ENCODE measurements at places on chromosomes 1 and 21. TPM values are rescaled to one million over a fixed set of nuclear protein-coding genes. Genes with fewer than 3 reads are reported as not detected.

The AK5 gene
- total RNA-seq = 1.5 TPM

The ACTN2 gene
- 1.6 TPM for total RNA-seq

The MX2 gene
- total RNA-seq = 9.6 TPM

The FCRL4 gene
- not detected for total RNA-seq

The ATP1A4 gene
- total RNA-seq = 0.27 TPM

The ASCL5 gene
- total RNA-seq = not detected

The FNBP1L gene
- 26.3 TPM for total RNA-seq

The DMRTA2 gene
- 0.27 TPM for total RNA-seq

The DYNLT4 gene
- total RNA-seq = 1.1 TPM

- no peak overlapping the region for H3K27ac ChIP-seq
- H3K4me3 ChIP-seq = no peak overlapping the region
- H3K36me3 ChIP-seq = no peaks in the 10 kb centered on the region
- no peak for DNase-seq
- no peaks in the 10 kb centered on the region for H3K4me1 ChIP-seq
These were observed 6.5 kb downstream of the RPS6KA1 start for GRCh38 chr1:26536081-26536480.

DNA sequence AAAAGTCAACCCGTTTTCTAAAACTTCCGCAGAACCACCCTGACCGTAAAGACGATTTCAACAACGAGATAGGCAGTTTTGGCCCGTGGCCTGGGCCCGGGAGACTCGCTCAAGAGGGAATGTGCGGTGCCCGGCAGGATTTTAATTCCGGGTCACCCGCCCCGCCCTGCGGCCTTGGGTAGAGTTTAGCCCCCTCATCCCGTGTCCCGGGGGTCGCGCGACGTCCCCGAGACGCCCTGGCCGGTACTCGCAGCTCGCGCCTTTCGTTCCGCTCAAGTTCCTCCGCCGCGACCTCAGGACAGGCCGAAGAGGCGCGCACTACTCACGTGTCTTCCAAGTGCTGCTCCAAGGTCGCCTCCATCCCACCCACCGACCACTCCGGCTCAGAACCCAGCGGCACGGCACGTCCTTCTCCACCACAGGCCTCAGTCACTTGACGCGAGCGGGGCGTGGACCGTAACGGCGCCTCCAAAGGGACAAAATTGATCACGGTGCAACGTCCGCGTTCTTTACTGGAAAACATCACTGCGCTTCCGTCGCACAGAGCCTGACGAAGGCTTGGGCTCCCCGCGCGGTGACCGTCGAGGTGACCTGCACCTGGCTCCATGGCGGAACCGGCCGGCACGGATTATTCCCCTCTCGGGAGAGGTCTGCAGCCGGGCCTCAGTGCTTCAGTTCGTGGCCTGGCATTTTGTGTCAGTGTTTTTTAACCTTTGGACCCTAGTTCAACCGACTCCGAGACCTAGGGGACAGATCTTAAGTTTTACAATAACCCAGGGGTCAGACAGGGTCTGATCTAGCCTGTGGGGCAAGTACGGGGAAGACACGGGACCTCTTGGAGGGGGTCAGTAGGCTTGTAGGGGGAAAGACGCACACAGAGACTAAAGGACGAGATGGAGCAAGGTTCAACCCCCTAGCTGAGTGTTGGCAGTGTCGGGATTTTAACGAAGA lies at the start of gene LAMTOR5:
LAMTOR5 (minus strand) TSS at position 435 of the 951 bp plus-strand sequence; CDS start at position 361, 74 bp downstream.
- H3K4me1 ChIP-seq = no peaks in the 10 kb centered on the region
- H3K27ac ChIP-seq = peak within 1 kb of the TSS; percentile 98
- H3K27me3 ChIP-seq = no peaks in the 10 kb centered on the region
- peak within 1 kb of the TSS; percentile 99 for H3K4me3 ChIP-seq
- DNase-seq = peak; percentile 97
- peaks cover 5% of the 10 kb centered on the region for H3K36me3 ChIP-seq

GRCh38 chr1:195005338-195005737 lies 1602.9 kb downstream of the KCNT2 start:
- no peak for DNase-seq
- H3K27ac ChIP-seq = no peak overlapping the region
- H3K4me1 ChIP-seq = no peaks in the 10 kb centered on the region
- H3K4me3 ChIP-seq = no peak overlapping the region
- no peaks in the 10 kb centered on the region for H3K36me3 ChIP-seq

GRCh38 chr1:227156520-227156919 lies 161.8 kb downstream of the CDC42BPA start:
- no peaks in the 10 kb centered on the region for H3K27me3 ChIP-seq
- no peak overlapping the region for H3K4me3 ChIP-seq
- H3K27ac ChIP-seq = no peak overlapping the region
- H3K4me1 ChIP-seq = peaks cover 13% of the 10 kb centered on the region
- H3K36me3 ChIP-seq = peaks cover 7% of the 10 kb centered on the region
- no peak for DNase-seq

GRCh38 chr1:236685917-236686814 lies at the start of gene ACTN2:
Gene ACTN2, plus strand, starts transcription at chr1:236686499. Its CDS starts 175 bp downstream, at chr1:236686674.
- H3K4me3 ChIP-seq = peak within 1 kb of the TSS; percentile 54
- no peaks in the 10 kb centered on the region for H3K36me3 ChIP-seq
- DNase-seq = peak; percentile 76
- no peak within 1 kb of the TSS for H3K27ac ChIP-seq
- H3K27me3 ChIP-seq = peaks cover 3% of the 10 kb centered on the region

DNA sequence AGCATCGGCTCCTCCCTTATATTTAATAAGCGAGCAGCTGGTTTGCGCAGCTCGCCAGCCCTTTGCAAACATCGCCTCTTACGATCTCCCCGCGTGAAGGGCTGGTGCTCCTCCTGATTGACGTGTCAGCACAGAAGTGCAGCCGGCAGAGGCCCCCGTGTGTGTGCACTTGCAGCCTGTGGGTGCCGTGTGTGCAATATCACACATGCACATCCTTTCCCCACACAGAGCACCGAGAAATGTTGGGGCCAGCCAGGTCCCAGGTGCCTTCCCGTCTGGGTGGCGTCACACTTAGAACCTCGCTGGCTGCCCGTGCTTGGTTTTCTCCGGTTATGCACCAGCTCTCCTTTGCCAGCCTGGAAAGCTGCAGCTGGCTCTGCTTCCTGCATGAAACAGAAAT lies 126.6 kb upstream of the AJAP1 start:
- H3K27me3 ChIP-seq = no peaks in the 10 kb centered on the region
- H3K36me3 ChIP-seq = no peaks in the 10 kb centered on the region
- H3K27ac ChIP-seq = no peak overlapping the region
- DNase-seq = no peak
- no peaks in the 10 kb centered on the region for H3K4me1 ChIP-seq

DNA sequence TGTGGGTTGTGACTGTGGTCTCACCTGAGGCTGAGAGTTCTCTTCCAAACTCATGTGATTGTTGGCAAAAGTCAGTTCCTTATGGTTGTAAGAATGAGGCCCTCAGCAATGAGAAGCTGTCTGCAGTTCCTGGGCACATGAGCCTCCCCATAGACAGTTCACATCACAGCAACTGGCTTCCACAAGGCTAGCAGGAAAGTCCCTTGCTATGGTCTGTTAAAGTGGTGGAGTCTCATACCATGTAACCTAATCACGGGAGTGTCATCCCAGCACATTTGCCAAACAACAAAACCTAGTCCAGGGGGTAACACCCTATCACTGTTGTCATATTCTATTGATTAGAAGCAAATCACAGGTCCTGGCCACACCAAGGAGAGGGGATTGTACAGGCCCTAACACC lies 163.8 kb downstream of the BACH1 start:
- H3K4me1 ChIP-seq = no peaks in the 10 kb centered on the region
- H3K4me3 ChIP-seq = no peak overlapping the region
- H3K36me3 ChIP-seq = no peaks in the 10 kb centered on the region
- no peaks in the 10 kb centered on the region for H3K27me3 ChIP-seq
- no peak for DNase-seq

- no peaks in the 10 kb centered on the region for H3K27me3 ChIP-seq
- H3K36me3 ChIP-seq = no peaks in the 10 kb centered on the region
- DNase-seq = no peak
- no peak overlapping the region for H3K27ac ChIP-seq
These were observed 10.9 kb downstream of the IER5 start for GRCh38 chr1:181099152-181100014.

DNA sequence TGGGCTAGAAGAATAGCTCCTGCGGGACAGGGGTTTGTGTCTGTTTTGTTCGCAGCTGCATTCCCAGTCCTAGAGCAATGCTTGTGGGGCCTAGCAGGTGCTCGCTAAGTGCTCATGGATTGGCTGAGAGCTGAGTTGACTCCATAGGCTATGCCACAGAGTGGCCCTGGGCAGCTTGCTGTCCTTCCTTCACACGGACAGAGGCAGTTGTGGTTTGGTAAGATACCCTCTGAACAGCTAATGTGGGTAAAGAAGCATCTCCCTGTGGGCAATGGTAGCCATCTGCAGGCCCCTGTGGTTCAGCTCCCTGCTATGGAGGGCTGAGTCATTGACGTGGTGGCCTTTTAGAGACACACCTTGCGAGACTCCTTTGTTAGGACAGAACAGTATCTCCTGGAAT lies 23.5 kb upstream of the LBR start:
- no peaks in the 10 kb centered on the region for H3K36me3 ChIP-seq
- H3K27me3 ChIP-seq = no peaks in the 10 kb centered on the region
- H3K4me3 ChIP-seq = no peak overlapping the region
- DNase-seq = peak; percentile 53

Data from sigmoid colon (tissue), 7 donors.